Activated CD8-positive, alpha-beta memory T cell treated with anti-CD3 and anti-CD28 coated beads for 24 hours (primary cell): ENCODE measurements at places on chromosomes 5 and 9.

GRCh38 chr9:69034071-69034470, 1.5 kb upstream of the FXN start:
- no peak for DNase-seq

- no peak for DNase-seq
These were observed 17.6 kb downstream of the TSPAN17 start for GRCh38 chr5:176664886-176665285.

- no peak for DNase-seq
These were observed 54.1 kb upstream of the DAB2 start for GRCh38 chr5:39478863-39479262.

- DNase-seq, result peak; percentile 80
These were observed 18.2 kb downstream of the S100Z start for GRCh38 chr5:76867827-76868693.

DNA sequence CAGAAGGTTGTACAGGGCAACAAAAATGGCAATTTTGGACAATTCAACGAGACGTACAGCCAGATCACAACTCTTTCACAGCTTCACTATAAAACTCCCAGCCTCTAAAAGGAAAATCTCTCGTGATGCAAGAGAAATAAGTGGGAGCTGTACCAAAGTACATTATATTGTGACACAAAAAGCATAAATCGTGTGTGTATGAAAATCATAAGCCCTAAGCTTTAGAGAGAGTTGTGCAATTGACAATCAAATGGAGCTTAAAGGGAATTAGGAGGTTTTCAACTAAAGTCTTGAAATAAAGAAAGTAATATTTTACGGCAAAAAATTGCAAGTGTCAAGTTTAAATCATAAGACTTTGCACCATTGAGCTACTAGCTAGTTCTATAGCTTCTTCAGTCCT, 194.8 kb upstream of the TBCA start:
- DNase-seq, result no peak

DNA sequence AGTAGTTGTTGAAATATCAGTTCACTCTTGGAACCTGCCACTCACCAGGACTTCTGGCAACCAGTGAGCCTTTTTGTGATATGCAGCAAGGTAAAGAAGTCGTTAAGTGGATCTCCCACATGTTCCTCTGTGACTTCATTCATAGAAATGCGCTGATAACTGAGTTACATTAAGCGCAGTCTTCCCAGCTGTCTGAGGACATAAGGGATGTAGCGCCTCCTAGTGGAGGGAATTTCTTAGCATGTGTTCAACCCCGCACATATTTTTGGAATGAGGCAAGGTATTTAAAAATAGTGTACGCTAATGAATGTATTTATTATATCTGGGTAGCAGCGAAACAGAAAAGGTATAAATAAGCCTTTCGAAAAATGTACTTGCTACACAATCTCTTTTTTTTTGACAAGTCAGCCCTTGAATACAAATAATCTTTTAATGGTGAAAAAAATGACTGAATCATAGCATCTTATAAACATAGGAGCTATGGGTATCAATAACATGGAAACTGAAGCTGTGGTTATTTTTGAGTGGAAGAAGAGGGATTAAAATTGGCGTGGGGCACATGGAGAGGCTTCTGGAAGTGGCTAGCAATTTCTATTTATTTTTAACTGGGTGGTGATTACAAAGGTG, 38.0 kb downstream of the PALM2AKAP2 start:
- no peak for DNase-seq

DNA sequence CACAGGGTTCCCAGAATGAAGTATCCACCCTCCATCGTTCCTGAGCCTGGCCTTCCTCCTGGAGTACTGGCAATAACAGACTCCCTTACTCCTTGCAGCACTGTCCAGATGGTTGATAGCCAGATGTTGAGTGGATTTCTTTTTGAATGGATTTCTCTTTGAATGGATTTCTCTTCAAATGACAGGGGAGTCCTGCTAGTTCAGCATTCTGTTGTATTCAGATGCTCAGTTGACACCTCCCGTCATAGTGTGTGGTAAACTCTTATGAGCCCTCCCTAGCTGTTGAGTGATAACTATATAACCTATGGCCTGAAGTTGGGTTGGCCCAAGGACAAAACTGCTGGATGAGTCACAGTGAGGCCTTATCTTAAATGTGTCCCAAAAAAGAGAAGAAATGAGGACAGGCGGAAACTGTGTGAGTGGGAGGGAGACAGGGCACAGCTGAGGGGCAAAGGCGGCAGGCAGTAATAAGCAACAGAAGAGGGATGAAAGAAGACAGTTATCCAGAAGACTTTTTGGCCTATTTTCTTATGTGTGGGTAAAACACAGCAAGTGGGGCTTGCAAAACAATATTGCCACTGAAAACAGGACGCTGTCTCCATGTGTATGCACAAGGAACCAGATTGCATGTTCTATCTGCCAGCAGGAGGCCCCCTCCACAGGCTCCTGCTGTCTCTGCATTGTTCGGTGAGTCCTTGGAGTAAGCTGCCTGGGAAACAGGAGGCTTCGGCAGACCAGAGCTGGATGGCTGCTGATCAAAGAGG, 209.5 kb upstream of the S1PR3 start:
- peak; percentile 35 for DNase-seq

- peak; percentile 80 for DNase-seq
These were observed 13.9 kb downstream of the REXO4 start for GRCh38 chr9:133403766-133404453.

DNA sequence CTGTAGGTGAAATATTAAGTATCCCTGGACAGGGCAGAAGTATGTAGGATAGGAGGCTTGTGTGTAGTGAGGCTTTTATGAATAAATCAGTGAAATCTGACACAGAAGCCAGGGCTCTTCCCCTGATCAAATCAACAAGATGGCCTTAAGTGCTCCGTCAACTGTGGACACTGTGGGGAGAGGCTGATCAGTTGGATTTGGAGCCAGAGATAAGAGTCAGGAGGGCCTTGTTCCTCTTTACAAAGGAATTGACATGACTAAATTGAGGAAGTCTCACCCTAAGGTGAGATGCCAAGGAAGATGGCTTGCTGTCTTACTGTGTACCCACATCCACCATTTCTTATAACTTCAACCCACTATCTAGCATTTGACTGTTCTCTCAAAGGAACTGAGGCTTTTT, 91.6 kb upstream of the PRRC1 start:
- DNase-seq, result no peak

GRCh38 chr5:157793301-157793700, 49.8 kb downstream of the LSM11 start:
- DNase-seq, result no peak

GRCh38 chr9:135455401-135456030, 24.1 kb upstream of the PPP1R26 start:
- DNase-seq, result no peak

GRCh38 chr5:157336423-157336744, 70.5 kb downstream of the CYFIP2 start:
- DNase-seq, result no peak

DNA sequence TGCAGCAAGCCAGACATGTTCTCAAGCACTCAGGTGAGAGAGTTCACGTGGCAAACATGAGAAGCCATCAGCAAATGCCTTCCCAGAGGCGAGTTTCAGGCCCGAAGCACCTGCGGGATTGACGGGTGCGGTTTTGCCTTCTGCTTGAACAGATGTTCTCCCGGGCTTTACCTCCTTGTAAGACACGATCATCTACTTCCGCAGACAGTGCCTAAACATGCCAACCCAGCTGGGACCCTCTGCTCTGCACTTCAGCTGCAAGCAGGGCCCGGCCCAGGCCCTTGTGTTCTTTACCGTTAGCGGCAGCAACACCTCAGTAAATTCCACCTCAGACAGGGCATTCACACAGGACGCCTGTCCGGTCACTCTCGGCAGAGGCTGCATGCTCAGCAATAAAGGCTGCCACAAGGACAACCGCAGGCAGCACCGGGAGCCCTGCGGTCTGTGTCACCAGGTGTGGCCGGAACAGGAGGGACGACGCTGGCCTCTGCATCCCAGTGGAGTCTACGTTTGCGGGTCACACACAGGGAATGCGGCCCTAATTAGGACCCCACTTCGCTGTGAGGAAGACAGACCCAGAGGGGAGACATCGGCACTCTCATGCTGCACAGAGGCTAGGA, 139.6 kb downstream of the ROR2 start:
- DNase-seq, result peak; percentile 52

GRCh38 chr5:28603869-28604268, 1565.5 kb upstream of the CDH9 start:
- no peak for DNase-seq

GRCh38 chr5:56190497-56190896, 42.6 kb downstream of the ANKRD55 start:
- no peak for DNase-seq

DNA sequence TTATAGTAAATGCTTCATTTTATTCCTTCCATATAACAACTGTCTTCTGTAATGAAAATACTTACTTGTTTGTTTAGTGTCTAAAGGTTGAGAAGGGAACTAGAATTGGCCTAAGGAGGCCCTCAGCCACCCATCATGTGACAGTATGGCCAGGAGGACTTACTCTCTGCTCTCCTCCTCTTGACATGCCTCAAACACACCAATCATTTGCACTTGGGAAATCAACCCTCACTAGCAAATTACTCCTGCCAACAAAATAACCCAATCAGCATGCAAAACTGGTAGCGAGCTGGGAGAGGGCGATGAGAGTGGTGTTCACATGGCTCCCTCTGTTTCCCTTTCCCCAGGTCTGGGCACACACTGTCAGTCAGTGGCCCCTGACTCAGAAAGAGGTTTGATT, 58.6 kb upstream of the MEF2C start:
- no peak for DNase-seq

- DNase-seq, result no peak
These were observed 104.7 kb downstream of the ISL1 start for GRCh38 chr5:51487952-51488351.

GRCh38 chr9:30932226-30932625, 1452.2 kb upstream of the ACO1 start:
- no peak for DNase-seq

GRCh38 chr9:79574136-79574535, 2.4 kb downstream of the TLE4 start:
- DNase-seq, result no peak

GRCh38 chr5:56712895-56713591, 102.3 kb upstream of the MAP3K1 start:
- DNase-seq, result no peak

DNA sequence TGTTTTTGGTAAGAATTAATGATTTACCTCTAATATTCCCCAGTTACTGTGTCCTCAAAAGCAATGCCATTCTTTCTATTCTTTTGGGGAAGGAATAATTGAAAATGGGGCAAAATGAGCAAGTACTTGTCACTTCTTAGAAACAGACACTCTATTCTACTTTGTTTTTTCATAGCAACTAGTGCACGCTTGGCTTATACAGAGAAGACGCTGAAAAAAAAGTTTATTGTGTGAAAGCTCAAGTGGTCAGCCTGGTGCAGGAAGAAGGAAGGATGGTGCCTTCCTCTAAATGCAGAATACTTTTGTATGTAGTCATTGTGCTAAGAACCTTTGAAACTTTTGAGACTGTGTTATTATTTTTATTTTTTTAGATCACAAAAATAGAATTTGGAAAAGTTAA, 29.6 kb downstream of the ANKDD1B start:
- no peak for DNase-seq

GRCh38 chr9:4489919-4490704, at the start of gene SLC1A1:
SLC1A1 (plus strand) TSS chr9:4490468; CDS start chr9:4490680, 212 bp downstream.
- DNase-seq, result peak; percentile 68
